Mammary epithelial cell (primary cell): ENCODE measurements at places on chromosomes 3 and 15. TPM values are rescaled to one million over a fixed set of nuclear protein-coding genes. Genes with fewer than 3 reads are reported as not detected.
A peak's percentile ranks its signal among the peaks of the same experiment; 100 is the strongest.

GRCh38 chr15:25481208-25481859 is 42.5 kb upstream of the UBE3A start:
- DNase-seq: no peak

GRCh38 chr3:76307556-76307955 is 522.2 kb upstream of the ZNF717 start:
- DNase-seq: no peak

GRCh38 chr3:120550546-120550945 is 45.6 kb upstream of the NDUFB4 start:
- no peak for DNase-seq

- no peak for DNase-seq
Observed at GRCh38 chr3:53478921-53479664, 15.3 kb upstream of the CACNA1D start.

DNA sequence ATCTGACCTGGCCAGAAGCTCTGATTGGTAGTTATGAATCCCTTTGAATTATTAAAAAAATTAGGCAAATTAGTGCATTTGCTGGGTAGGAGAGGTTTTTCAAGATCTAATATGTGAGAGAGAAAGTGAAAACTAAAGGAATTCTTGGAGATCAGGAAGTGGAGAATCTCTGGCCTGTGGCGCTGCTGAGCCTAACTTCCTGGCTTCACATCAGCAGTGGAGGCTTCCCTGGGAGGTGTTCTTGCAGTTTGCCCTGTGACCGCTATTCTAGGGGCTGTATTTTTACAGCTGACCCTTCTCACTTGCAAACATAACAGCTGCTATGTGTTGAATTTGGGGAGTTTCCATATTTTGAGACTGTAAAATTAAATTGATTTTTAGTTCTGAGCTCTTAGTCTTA is 166.4 kb downstream of the ATG7 start:
- no peak for DNase-seq

GRCh38 chr3:165855581-165855980 is 18.4 kb upstream of the BCHE start:
- peak; percentile 79 for DNase-seq

DNA sequence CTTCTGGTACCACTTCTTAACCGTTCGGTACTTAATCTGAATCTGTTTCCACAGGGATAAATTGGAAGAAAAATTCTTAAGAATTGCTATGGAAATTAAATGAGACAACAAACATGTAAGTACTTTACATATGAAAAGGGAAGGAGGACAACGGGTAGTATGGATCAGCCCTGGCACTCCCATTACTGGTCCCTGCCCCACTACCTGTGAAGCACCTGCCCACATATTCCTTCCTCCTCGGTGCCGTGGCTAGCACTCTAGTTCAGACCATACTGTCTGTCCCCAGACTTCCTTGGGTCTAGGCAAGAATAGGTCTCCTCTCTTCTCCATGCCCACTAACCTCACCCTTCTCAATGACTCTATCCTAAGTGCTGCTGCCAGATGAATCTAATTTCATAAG is 46.2 kb downstream of the SHQ1 start:
- no peak for DNase-seq

DNA sequence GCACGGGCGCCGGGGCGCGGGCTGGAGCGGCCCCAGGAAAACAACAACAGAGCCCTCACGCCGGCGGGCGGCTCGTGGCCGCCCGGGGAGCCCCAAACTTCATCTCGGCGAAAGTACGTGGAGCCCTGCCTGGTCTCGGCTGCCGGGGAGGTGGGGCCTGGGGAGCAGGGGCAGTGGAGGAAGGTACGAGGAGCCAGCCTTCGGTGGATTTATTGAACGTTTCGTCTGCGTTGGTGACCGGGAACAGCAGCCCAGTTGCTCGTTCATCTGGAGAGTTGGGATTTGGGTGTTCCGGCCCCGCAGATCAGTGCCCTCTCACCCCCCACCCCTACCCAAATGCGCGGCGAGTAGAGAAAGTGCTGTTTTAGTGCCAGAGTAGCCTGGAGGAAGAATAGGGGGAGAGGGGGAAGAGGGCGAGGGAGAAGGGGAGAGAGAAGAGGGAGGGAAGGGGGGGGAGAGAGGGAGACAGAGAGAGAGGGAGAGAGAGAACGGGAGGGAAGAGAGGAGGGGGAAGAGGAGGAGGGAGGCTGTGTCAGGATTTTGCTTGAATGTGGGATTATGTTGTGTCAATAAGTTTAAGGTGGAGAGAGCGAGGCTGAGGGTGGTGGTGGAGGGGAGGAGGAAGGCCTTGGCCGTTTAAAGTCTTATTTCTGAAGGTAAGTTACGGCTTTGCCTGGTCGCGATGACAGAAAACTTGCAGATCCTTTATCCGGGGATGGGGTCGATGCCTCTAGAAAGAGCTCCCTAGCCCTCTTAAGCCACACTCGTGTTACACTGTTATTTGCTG is 970 bp downstream of the BBX start:
- DNase-seq: peak; percentile 59

GRCh38 chr3:22861426-22861825 is 341.7 kb upstream of the UBE2E2 start:
- peak; percentile 8 for DNase-seq

DNA sequence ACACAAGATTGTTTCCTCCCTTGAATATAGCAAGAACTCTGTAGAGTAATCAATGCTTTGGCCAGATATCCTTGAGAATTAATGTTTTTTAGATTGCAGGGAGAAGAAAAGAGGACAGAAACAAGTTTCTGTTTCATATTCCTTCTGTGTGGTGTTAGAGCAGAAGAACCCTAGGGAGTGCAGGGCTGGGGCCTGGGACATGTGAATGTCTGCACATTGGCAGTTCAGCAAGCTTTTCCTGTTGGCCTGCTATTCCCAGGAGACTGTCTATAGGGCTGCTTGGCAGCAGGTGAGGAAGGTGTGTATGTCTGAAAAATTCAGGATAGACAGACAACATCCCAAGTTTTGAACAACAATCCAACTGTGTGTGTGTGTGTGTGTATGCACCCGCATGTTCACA is 13.6 kb upstream of the CNBP start:
- no peak for DNase-seq

DNA sequence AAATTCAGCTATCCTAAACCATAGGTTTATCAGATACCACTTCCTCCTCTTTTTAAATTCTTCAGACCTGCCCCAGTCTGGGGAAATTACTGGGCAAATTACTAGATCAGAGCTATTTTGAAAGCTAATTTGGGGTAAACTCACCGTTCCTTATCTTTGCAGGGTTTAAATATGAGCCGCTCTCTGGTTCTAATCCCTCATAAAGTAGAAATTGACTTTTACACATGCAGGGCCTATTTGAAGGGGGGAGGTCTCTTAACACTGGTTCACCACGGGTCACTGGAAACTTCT is 11.0 kb upstream of the MEIS2 start:
- no peak for DNase-seq

DNA sequence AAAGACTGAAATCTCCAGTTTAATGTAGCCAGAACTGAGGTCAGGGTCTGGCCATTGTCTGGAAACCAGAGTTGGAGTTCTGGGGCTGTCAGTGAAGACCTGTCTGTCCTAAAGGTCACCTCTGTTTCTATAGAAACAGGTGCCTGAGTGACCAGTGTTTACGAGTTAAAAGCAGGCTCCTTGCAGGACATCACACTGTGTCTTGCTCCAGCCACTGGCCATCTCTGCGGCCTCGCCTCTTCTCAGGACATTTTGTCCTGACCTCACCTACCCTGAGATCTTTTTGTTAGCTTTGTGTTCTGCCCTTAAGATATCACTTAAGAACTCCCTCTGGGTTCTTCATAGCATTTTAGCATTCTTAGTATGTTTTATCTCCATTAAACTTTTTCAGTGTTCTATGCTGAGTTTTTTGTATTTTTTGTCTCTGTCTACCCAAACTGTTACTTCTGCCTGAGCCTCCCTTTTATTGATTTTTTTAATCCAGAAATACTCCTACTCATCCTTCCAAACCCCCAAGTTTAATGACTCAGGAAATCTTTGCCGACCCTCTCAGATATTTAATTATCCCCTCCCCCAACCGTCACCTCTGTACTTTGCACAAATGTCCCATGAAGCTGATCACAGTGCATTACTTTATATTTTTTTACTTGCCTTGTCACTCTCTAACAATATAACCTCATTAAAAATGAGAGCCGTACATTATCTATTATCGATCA is 223.7 kb downstream of the THSD4 start:
- DNase-seq: no peak

- DNase-seq: no peak
Observed at GRCh38 chr3:34807611-34808010, 831.7 kb upstream of the ARPP21 start.

GRCh38 chr15:67746022-67746421 is 79.3 kb upstream of the SKOR1 start:
- DNase-seq: peak; percentile 20

GRCh38 chr3:72220946-72221345 is 436.0 kb upstream of the PROK2 start:
- DNase-seq: no peak

DNA sequence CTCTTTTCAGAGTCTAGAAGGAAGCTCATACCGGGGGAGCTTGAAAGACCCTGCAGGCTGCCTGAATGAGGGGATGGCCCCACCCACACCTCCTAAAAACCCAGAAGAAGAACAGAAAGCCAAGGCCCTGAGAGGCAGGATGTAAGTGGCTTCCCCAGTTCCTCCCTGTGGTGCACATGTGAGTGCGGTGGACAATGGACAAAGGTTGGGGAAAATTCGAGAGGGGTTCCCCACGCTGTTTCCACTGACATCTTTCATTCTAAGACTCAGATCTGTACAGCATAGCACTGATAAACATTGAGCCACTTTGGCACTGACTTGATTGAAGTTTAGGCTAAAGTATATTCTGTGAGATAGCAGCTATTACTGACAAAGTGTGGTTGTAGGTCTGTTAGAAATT is 79.5 kb upstream of the UMPS start:
- no peak for DNase-seq

GRCh38 chr3:132037581-132037980 is 2.8 kb upstream of the CPNE4 start:
- DNase-seq: no peak

- DNase-seq: no peak
Observed at GRCh38 chr15:96160800-96161199, 169.7 kb upstream of the NR2F2 start.

DNA sequence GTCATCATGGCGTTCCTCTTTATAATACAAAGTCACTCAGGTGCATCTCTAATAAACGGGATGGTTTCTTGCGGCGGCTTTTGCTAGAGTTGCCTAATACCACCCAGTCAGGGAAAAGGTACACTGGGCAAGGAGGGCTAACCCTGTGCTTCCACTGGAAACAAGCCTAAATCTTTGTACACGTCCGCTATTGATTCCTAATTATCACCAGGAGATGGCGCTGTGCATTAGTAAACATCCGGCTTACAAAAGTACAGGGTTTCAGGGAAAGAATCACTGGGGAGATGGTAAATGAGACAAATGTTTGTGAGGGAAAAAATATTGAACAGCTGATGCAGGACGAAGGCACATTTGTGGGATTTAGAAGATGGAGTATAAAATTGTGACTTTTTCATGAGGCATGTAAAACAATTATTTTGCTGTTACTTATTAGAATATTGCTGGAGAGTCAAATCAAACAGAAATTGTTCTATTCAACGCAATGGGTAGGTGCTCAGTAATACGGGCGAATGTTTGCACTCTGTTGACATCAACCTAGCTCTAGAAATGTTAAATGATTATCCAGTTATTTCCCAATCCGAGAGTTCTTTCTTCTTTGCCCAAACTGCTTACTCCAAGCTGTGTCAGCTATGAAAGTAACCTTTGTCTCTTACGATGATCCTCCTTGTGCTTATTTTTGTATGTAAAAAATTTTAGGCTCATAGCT is 50.6 kb downstream of the GMNC start:
- peak; percentile 40 for DNase-seq

DNA sequence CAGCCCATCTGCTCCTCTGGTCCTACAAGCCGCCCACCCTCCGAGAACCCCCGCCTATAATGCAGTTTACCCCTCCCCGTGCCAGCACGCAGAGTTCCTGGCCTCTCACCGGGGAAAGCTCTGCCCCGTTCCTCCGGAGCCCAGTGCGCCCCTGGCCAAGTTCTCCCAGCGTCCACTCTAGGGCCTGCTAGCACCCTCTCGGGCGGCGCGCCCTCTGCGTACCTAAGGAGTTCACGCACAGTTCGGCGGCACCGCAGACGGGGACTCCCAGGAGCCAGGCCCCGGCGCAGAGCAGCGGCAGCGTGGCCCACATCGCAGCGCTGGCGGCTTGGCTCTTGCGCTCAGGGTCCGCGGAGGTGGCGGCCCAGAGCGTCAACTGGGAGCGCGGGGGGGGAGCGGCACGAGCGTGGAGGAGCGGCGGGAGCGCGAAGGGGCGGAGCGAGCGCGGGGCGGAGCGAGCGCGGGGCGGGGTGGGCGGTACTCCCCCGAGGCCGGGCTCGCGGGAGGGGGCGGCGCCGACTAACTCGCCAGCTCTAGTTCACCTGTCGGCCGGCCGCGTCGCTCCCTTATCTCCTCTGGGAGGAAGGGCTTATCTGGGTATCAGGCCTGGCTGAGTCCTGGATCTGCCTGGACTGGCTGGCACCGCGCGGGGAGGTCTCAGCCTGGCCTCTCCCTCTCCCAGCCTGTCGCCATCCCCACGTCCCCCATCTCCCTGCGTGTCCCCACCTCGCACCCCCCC is at the start of gene CTSH:
Gene CTSH (minus strand): TSS at position 378 of the 739 bp plus-strand sequence. CDS start 65 bp downstream, at position 313.
- peak; percentile 58 for DNase-seq

DNA sequence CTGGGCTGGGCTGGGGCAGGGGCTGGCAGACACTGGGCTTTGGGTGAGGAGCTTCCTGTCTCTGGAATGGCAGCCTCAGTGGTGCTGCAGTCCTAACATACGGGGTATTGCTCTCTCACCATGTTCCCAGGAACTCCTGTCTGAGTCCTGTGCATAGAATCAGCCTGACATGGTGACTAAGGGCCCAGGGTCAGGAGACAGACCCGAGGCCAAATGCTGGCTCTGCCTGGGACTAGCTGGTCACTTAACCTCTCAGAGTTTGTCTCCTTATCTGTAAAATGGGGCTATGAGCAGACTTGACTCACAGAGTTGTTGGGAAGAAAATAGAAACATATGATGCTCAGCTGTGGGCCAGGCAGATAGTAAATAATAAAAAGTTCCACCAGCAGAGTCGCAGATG is 28.3 kb downstream of the PRKCD start:
- no peak for DNase-seq

- peak; percentile 92 for DNase-seq
Observed at GRCh38 chr3:48507256-48508061, 3.5 kb upstream of the SHISA5 start.

TMEM207 gene
- not detected for total RNA-seq

CHRM5 gene
- total RNA-seq: not detected in 2 replicates

SLC38A3 gene
- total RNA-seq: not detected in 2 replicates

SLC28A2 gene
- total RNA-seq: not detected in 2 replicates

CKMT1A gene
- 32.7 TPM for total RNA-seq

CCDC191 gene
- 3.3 and 4.2 TPM in 2 replicates for total RNA-seq

TRIM42 gene
- not detected in 2 replicates for total RNA-seq

CEP19 gene
- 1.7 TPM for total RNA-seq

SENP5 gene
- total RNA-seq: 30.5 and 31.7 TPM in 2 replicates

SCN5A gene
- not detected for total RNA-seq

RASL12 gene
- total RNA-seq: not detected

SLC28A1 gene
- not detected in 2 replicates for total RNA-seq

RASGRP1 gene
- total RNA-seq: not detected in 2 replicates

SV2B gene
- total RNA-seq: 0.33 TPM

ALPK3 gene
- 0.33 TPM for total RNA-seq

SYNPR gene
- total RNA-seq: not detected

TF gene
- total RNA-seq: 0.09 and 0.24 TPM in 2 replicates

GOLGA6A gene
- not detected for total RNA-seq
